ENCODE measurements at places on chromosomes 6 and 20.

DNA sequence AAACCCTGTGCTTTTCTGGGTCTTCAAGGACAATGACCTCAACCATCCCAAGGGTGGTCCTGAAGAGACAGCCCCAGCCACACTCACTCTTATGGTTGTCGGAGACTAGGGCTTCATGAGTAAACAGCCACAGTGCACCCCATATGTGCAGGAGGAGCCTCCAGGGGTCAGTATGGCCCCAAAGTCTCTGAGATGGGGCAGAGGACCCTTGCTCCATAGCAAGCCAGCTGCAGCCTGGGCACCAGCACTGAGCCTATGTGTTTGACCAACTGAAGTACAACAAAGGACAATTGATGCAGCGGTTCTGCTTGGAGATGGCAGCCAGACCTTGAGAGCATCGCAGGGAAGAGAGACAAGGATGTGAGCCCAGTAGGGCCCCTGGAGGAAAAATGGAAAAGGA lies 112.2 kb downstream of the LRFN2 start:
- H3K4me1 ChIP-seq, result no peaks in the 10 kb centered on the region
- H3K27me3 ChIP-seq, result peaks cover 2% of the 10 kb centered on the region
- no peaks in the 10 kb centered on the region for H3K36me3 ChIP-seq
- no peak overlapping the region for H3K27ac ChIP-seq
- no peak for DNase-seq

GRCh38 chr6:55474382-55474781 lies 104.6 kb downstream of the HMGCLL1 start:
- H3K27me3 ChIP-seq, result no peaks in the 10 kb centered on the region
- no peak overlapping the region for H3K4me3 ChIP-seq

- no peak for DNase-seq
- H3K4me1 ChIP-seq, result peaks cover 5% of the 10 kb centered on the region
- H3K4me3 ChIP-seq, result no peak within 1 kb of the TSS
- H3K27me3 ChIP-seq, result peaks cover 36% of the 10 kb centered on the region
Observed at GRCh38 chr6:122995921-122996793, at the start of gene CLVS2. Gene CLVS2, plus strand, starts transcription at chr6:122996235. Its CDS starts 1,543 bp downstream, at chr6:122997778.

DNA sequence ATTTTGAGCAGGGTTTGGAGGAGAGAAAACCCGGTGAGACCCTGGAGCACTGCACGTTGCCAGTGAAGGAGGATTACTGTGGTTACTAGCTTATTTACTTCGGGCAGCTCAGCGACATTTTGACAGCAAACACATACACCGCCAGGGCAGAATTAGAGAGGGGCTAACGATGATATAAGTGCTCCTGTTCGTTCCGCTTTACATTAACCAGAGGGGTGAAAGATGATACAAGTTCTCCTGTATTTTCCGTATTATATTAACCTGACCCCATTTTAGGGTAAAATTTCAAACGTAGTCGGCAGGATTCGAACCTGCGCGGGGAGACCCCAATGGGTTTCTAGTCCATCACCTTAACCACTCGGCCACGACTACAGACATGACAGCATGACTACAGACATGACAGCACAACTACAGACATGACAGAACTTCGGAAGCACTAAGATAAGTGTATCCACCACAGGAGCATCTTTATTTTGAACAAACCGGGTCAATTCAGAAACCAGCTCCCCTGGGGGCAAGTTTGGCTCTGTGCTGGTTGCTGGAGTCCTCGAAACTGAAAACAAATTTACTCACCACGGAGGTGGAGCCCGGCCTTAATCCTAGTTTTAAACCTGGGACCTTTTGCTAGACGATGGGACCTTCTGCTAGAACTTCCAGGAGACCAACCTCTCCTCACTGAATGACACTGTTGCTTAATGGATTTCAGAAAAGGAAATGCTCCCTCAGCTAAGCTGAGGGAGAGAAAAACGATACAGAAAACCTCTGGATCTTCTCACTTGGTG lies 80.4 kb upstream of the ZNF184 start:
- peaks cover 1% of the 10 kb centered on the region for H3K36me3 ChIP-seq
- no peak overlapping the region for H3K27ac ChIP-seq
- H3K4me1 ChIP-seq, result peaks cover 11% of the 10 kb centered on the region
- no peak overlapping the region for H3K4me3 ChIP-seq

DNA sequence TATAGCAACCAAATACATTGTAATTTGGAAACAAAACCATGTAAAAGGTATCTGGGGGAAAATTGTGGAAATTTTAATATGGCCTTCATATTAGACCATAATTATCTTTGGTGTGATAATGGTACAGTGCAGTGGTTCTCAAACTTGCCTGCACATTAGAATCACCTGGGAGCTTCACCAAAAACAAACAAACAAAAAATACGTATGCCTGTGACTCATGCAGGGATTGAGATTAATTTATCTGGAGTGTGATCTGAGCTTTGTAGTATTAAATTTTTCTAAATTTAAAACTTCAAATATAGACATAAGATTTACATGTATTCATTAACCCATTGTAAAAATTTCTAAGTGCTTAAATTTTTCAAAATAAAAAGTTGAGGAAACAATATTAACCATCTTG lies 31.5 kb downstream of the ARHGAP18 start:
- DNase-seq, result no peak
- no peak overlapping the region for H3K4me3 ChIP-seq
- H3K36me3 ChIP-seq, result no peaks in the 10 kb centered on the region
- no peak overlapping the region for H3K27ac ChIP-seq
- no peaks in the 10 kb centered on the region for H3K27me3 ChIP-seq
- peaks cover 7% of the 10 kb centered on the region for H3K4me1 ChIP-seq

GRCh38 chr6:158172001-158172400 lies 3.9 kb downstream of the GTF2H5 start:
- H3K36me3 ChIP-seq, result peaks cover 24% of the 10 kb centered on the region
- H3K27me3 ChIP-seq, result no peaks in the 10 kb centered on the region
- no peak for DNase-seq
- peaks cover 10% of the 10 kb centered on the region for H3K4me1 ChIP-seq

GRCh38 chr6:35218021-35218420 lies 4.3 kb downstream of the SCUBE3 start:
- H3K4me3 ChIP-seq, result no peak overlapping the region
- no peaks in the 10 kb centered on the region for H3K36me3 ChIP-seq
- peaks cover 7% of the 10 kb centered on the region for H3K4me1 ChIP-seq
- no peak overlapping the region for H3K27ac ChIP-seq
- H3K27me3 ChIP-seq, result peaks cover 32% of the 10 kb centered on the region

DNA sequence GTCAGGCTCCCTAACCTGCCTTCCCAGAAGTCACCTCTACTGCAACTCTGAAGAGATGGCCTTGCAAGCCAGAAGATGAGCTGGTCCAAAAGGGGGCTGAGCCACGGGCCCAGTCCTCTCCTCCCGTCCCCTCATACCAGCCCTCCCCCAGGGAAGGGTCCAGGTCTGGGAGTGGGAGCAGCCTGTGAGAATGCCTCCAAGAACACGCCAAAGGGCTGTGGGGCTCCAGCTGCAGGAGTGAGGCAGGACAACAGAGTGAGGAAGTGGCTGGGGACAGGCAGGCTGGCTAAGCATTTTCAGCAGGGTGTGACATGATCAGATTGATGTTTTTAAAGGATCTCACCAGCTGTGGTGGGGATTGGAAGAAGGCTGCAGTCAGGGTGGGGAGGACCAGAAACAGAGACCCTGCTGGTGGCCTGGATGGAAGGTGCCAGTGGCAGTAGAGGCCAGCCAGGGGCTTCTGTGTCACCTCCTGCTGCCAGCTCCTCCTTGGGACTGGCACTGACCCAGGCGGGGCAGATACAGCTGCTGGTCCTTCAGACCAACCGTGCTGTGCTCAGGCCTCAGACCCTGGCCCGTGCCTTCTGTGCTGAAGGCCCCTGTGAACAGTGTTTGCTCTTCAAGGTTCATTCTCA lies 257.6 kb downstream of the NRN1 start:
- no peaks in the 10 kb centered on the region for H3K27me3 ChIP-seq
- H3K27ac ChIP-seq, result no peak overlapping the region
- peaks cover 6% of the 10 kb centered on the region for H3K36me3 ChIP-seq

DNA sequence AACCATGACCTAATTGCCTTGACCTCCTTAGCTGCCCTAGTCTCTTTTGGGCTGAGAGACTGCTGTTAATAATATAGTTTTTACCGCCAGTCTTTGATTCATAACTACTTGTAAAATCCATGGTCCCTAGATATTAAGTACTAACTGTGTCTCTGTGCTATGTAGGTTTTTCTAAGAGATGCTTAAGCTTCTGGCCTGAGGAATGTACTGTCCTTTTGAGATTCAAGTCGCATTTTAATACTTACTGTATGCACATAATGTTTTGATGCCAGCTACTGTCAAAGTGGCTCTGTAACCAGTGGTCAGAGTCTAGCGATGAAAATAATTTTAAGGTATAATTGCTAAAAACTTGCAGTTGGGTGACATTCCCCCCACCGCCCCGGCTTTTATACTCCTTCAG lies 2.1 kb downstream of the AKAP12 start:
- no peaks in the 10 kb centered on the region for H3K36me3 ChIP-seq
- no peak overlapping the region for H3K27ac ChIP-seq
- no peak for DNase-seq
- H3K27me3 ChIP-seq, result peaks cover 61% of the 10 kb centered on the region

DNA sequence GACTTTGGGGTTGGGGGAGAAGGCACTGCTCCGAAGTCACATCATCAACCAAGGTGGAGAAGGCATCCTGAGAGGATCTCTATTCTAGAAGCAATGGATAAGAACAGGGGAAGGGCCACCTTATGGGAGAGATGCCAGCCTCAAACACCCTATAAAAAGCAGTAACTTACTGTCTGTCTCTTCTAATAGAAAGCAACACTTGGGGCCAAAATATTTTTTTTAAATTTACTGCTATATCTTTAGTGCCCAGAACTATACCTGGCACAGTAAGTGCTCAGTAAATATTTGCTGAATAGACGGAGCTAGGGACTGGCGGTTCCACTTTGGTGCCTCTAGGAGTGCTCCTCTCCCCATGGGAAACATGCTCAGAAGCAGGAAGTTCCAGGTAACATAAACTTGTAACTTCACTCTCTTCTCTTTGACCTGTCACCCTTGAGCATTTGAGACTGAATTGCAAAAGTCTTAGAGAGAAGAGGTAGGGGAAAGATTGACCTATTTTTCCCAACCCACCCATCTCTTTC lies 807 bp upstream of the OTOR start:
- no peak overlapping the region for H3K27ac ChIP-seq
- H3K4me1 ChIP-seq, result no peaks in the 10 kb centered on the region
- no peak overlapping the region for H3K4me3 ChIP-seq
- H3K27me3 ChIP-seq, result peaks cover 3% of the 10 kb centered on the region

DNA sequence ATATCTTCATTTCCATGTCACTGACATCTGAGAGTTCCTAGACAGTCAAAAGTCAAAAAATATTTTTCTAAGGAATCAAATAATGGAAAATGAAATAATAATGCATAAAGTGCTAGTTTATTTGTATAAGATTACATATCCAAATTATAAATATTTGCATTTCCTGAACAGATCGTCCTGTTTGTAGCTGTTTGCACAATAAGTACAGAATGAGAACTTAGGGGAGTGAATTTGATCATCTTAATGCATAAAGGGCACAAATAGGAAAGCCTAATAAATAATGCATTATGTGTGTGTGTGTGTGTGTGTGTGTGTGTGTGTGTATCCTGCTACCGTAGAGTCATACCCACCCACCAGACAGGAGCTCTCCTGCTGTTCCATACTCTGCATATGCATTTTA lies 521.0 kb upstream of the EPHA7 start:
- no peaks in the 10 kb centered on the region for H3K36me3 ChIP-seq
- H3K4me3 ChIP-seq, result no peak overlapping the region
- no peaks in the 10 kb centered on the region for H3K27me3 ChIP-seq
- no peaks in the 10 kb centered on the region for H3K4me1 ChIP-seq
- H3K27ac ChIP-seq, result no peak overlapping the region
- no peak for DNase-seq

- peaks cover 37% of the 10 kb centered on the region for H3K36me3 ChIP-seq
- peak overlapping the region; percentile 95 for H3K4me3 ChIP-seq
- H3K27ac ChIP-seq, result peak overlapping the region; percentile 94
- no peak for DNase-seq
Observed at GRCh38 chr6:116571683-116572000, 338 bp downstream of the RWDD1 start.

- no peaks in the 10 kb centered on the region for H3K36me3 ChIP-seq
- H3K27ac ChIP-seq, result no peak overlapping the region
- no peak overlapping the region for H3K4me3 ChIP-seq
- H3K4me1 ChIP-seq, result peaks cover 2% of the 10 kb centered on the region
- peaks cover 6% of the 10 kb centered on the region for H3K27me3 ChIP-seq
Observed at GRCh38 chr6:105484238-105485161, 81.6 kb upstream of the PREP start.

- H3K4me1 ChIP-seq, result peaks cover 37% of the 10 kb centered on the region
- no peaks in the 10 kb centered on the region for H3K27me3 ChIP-seq
- H3K27ac ChIP-seq, result peak overlapping the region; percentile 96
- no peak for DNase-seq
- peaks cover 26% of the 10 kb centered on the region for H3K36me3 ChIP-seq
Observed at GRCh38 chr6:149544646-149545257, 1.1 kb downstream of the PPIL4 start.

DNA sequence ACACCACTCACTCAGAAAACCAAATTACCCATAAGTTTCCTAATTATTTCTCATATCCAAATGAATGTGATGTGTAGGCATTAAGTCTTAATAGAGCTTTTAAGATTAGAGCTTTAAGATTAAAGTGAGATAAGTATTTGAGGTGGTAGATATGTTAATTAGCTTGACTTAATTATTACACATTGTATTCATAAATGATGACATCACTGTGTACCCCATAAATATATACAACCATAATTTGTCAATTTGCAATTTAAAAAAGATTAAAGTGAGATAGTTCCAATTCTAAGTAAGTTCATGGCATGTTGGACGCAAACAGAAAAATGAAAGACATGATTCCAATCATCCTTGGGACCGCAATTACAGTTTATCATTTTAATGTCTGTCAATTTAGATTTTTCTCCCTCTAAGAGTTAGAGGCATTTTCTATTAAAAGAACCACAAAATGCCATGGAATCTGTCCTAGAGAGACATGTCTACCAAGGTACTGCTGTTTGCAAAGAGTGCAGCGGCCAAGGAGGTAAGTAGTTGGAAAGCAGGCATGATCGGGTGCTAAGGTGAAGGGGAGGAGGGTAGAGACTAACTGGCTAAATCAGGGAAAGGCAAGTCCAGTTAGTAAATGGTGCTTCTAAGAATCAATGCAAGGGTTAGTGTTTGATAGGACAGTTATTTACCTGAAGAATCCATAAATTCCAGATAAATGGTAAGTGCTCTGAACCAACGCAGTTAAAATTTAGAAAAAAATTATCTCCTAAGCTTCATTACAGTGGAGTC lies 65.7 kb downstream of the CHD6 start:
- H3K27me3 ChIP-seq, result no peaks in the 10 kb centered on the region
- H3K36me3 ChIP-seq, result peaks cover 39% of the 10 kb centered on the region
- DNase-seq, result no peak
- H3K27ac ChIP-seq, result peak overlapping the region; percentile 85
- no peak overlapping the region for H3K4me3 ChIP-seq

DNA sequence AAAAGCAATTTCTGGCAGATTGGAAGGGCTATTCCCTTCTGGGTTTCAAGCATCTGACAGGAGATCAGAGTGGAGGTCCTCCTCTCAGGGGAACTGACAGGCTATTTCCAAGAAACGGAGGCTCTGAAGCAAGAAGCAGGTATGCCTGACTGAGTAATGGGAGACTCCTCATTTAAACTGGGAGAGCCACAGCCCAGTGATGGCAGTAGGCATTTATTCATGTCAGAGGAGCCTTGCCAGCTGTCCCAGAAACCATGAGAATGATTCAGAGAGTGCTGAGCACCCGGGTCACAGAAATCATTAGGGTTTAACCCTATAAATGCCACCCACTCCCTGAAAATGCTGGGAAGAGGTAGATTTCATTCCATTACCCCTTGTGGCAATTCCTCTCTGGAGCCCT lies 247.5 kb upstream of the RNF217 start:
- no peak for DNase-seq
- H3K27ac ChIP-seq, result no peak overlapping the region
- no peaks in the 10 kb centered on the region for H3K27me3 ChIP-seq
- H3K4me3 ChIP-seq, result no peak overlapping the region
- H3K4me1 ChIP-seq, result no peaks in the 10 kb centered on the region

GRCh38 chr6:108621117-108621516 lies 60.4 kb downstream of the FOXO3 start:
- H3K27me3 ChIP-seq, result no peaks in the 10 kb centered on the region
- H3K4me3 ChIP-seq, result no peak overlapping the region
- H3K27ac ChIP-seq, result no peak overlapping the region
- peaks cover 45% of the 10 kb centered on the region for H3K4me1 ChIP-seq

All from activated B cell treated with CpG ODN at 0.5 μM for 24 hours (primary cell).